ENCODE measurements at places on chromosomes 3 and 15.

GRCh38 chr3:50675179-50676030, 678 bp downstream of the DOCK3 start:
- DNase-seq: peak; percentile 36

DNA sequence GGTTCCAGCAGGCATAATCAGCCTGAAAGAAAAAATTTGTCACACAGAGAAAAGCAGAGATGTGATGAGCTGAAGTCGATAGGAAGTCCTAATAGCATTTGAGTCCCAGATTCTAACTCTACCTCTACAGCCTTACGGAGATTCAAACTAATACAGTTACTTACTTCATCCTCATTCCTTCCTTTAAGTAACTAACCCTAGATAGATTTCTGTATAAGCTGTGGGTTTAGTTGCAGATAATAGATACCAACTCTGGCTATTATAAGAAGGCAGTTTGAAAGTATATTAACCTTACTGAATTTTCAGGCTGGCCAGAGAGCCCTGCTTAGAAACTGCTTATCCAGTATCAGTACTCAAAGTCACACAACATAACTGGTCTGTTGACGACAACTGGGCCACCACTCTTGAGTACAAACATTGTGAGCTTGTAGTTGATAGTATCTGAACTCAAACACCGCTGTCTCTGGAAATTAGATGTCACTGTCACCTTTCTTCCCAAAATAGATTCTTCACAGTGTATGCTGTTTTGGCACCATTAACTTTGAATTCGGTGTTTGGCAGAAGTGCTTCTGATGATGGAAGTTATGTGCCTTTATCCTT, 484.3 kb downstream of the DIPK2A start:
- DNase-seq: no peak

DNA sequence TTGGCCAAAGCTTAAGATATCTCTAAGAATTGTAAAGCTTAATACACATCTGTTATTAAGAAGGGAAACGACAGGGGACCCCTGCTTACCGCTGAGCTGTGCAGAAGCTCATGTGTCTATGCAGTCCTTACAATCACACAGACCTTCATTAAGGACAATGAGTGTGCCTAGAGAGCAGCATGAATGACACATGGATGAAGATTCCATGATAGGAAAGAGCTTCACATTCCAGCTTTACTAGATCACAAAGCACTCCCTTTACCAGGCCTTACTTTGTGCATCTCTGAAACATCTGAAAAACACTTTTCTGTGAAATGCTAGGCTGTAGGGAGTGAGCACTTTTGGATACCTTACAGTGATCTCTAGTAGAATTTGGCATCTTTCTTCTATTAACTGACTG, 32.0 kb downstream of the RNF168 start:
- no peak for DNase-seq

DNA sequence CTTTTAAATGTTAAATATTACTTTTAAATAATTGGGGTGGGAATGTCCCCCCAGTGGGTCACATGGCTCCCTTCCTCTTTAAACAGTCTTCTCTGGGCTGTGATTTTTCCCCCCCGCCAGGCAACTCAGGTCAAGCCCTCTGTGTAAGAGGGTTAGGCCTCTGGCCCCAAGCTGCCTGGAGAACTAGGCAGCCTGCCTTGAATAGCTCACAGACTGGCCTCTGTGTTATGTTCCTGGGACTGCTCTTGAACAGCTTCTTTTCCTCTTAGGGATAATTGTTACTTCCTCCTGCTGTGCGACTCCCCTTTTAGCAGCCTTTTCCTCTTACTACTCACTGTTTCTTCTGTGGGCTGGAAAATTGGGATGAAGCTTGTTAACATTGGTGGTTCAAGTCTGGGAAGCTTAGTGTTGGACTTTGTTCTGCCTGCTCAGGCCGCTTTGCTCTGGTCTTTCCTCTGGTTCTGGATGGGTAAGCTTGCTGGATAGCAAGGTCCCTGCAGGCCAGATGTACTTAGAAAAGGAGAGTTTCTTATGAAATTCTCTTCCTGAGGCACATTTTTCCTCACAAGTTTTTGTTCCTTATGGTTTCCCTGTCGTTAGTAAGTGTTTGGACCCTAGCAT, 2.2 kb downstream of the TEX264 start:
- no peak for DNase-seq

DNA sequence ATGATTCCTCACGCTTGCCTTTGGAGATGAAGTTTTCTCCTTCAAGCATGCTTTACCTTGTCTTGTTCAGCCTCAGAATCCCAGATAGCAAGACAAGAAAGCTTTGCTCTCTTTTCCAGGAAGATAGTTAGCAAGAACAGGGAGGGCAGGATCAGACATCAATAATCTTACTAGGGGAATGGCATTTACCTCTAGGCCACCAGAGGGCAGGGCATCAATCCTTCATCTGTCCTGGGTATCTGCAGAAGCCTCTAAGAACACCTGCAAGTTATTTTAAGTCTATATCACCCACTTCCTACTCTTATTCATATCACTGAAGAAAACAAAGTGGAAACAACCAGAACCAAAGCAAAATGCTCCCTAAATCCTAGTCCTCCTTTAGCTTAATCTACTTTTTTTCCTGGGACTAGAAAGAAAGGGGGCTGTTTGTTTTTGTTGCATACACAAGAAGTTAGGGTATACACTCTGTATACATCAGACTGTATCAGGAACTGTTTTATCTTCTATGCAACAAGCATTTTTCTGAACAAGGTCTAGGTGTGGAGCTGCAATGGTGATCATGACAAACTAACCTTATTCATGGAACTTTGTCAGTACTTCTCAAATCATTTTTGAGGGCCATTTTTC, 862.5 kb downstream of the CADM2 start:
- DNase-seq: peak; percentile 75

GRCh38 chr3:71072986-71073385, 510.5 kb downstream of the FOXP1 start:
- DNase-seq: no peak

GRCh38 chr3:149783576-149783975, 8.8 kb downstream of the ANKUB1 start:
- no peak for DNase-seq

GRCh38 chr15:96340598-96341512, 10.4 kb downstream of the NR2F2 start:
- DNase-seq: peak; percentile 24
